Vagina (tissue), 2 donors: ENCODE measurements at places on chromosomes 16 and 17.

- DNase-seq = no peak
Observed at GRCh38 chr16:89423681-89424260, 66.6 kb downstream of the ANKRD11 start.

DNA sequence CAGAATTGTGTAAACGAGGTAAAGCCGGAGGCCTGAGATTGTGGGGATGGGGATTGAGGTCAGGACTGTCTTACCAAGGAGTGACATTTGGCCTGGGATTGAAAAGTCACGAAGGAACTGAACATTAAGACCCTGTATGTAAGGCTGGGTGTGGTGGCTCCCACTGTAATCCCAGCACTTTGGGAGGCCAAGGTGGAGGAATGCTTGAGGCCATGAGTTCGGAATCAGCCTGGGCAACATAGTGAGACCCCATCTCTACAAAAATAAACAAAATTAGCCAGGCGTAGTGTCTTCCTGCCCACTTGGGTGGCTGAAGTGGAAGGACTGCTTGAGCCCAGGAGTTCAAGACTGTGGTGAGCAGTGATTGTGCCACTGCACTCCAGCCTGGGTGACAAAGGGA is 75.5 kb downstream of the JPH3 start:
- DNase-seq = no peak

DNA sequence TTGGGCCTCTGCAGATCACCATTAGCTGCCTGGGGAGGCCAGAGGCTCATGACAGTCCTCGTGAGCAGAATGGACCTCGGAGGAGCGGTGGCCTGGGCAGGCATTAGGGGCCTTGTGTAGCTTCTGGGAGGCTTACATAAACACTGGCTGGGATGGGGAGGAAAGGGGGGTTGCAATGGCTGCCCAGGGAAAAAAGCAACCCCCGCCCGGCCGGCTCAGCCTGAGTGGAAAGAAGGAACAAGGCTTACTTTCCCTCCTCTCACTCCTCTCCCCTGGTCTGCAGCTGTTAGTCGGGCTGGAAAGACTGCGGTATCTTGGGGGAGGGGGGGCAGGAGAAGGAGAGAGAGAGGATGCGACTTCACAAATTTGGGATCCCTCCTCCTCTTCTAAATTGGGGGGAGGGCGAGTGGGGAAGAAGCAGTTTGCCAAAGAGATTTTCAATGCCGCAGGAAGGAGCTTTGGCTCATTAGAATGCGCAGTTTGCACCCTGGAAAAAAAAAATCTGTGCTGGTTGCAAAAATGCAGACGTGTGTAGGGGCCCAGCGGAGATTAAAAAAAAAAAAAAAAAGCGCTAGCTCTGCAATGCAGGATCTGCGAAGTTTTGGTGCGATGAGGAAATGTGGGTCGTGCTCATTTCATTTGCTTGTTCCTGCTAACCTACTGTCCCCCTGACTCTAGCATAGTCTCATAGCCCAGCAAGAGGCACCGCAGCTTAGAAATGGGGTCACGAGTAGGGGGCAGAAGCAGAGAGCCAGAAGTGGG is 6.6 kb upstream of the NR1D1 start:
- DNase-seq = no peak

DNA sequence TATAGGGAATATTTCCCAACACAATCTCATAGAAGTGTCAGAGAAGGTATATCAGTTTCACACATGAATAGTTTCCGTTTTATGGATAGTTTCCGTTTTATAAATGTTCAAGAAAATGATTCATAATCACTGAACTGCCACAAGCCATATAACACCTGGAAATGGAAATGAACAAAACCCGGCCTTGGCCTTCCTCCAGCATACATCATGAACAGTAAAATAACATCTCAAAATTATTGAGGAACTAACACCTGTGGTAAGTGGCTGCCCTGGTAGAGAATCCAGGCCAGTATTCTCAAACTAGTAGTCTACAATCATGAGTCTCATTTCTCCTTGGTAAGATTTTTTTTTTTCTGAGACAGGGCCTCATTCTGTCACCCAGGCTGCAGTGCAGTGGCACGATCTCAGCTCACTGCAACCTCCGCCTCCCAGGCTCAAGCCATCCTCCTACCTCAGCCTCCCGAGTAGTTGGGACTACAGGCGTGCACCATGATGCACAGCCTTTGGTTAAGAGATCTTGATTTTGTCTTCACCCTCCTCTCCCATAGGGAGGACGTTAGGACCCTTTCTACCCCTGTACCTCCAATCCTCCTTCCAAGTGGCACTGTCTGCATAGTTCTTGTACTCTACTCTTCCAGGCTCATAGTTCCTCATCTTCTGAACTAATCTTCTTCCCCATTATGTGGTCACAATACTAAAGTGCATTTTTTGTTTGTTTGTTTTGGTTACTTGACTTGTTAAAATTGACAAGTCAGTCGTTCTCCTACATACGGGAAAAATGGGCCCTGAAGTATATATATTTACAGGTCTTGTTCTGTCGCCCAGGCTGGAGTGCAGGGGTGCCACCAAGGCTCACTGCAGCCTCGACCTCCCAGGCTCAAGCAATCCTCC is 15.0 kb upstream of the RGS9 start:
- DNase-seq = no peak
